ENCODE measurements at places on chromosomes 12 and 14.
A peak's percentile ranks its signal among the peaks of the same experiment; 100 is the strongest.

GRCh38 chr12:15322164-15323061, at the start of gene PTPRO:
PTPRO (plus strand) TSS chr12:15322508.
- DNase-seq: no peak

DNA sequence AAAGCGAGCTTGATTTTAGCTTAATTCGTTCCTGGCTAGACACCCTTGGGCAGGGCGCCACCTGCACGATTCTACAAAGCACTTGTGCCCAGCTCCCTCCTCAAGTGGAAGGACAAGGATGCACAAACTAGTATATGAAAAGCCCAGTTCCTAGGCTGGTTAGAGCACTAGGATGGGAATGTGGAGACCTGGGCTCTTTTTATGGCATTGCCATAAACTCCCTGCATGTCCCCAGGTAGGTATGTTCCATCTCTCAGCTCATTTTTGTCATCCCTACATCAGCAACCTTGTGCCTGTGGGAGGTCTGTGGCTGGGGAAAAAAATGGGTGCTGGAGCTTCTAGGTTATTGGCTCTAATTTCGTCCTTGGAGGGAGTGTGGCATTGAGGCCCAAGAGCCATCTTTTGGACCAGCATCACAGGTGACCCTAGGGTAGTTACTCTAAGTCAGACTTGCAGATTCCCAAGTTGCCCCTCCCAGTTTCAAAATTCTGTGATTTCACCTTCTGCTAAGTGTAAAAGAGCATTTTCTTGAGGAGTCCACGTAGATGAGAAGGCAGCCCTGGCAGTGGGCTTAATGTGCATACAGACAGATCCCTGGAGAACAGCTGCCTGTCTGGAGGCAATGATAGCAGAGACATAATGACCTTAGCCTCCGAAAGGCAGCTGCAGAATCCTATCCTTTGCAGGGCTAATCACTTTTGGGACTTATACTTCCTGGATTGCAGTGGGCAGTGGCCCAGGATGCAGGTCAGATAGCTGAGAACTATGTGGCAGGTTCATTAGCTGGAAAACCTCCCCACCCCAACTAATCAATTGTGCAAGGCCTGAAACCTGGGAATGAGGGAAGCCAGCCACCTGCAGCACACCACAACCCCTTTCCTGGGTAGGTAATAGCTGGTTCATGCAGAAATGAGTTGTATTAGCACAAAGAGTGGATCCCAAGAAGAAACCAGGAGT, 47.6 kb upstream of the BDKRB2 start:
- DNase-seq: no peak

DNA sequence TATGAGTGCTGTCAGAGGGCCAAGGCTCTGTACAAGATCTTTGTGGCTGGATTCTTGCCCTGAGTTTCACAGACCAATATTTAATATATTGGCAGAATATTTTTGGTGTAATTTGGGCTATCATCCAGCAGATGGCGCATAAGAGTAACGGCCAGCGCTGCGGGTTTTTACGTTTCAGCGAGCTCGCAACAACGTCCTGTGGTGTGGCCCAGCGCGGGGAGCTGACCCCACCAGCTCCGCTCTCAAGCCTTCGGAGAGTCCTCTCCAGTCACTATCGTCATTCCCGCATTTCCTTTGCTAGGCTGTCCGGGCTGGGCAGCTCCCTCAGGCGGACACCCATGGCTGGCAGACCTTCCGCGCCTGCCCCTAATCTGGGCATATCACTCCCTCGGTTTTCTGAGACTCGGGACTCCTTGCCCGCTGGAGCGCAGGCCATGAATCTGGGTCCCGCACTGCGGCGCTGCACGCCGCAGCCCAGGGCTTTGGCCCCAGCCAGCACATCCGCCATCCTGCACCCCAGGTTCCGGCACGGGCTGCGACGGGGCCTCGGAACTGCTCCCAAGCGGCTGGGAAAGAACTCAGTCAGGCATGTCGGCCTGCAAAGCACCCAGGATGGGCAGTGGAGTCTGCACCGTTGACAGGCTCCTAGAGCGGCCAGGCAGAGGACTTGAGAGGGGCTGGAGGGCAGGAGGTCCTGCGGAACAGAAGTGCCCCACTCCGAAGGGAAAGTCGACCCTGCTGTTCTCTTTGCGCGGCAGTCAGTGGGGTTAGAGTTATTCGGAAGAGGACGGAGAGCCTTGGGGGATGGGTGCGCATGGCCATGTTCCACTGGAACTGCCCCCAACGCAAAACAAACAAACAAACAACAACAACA, 18.4 kb downstream of the OLR1 start:
- peak; percentile 73 for DNase-seq

- no peak for DNase-seq
Observed at GRCh38 chr12:91332302-91332701, 149.7 kb upstream of the DCN start.

DNA sequence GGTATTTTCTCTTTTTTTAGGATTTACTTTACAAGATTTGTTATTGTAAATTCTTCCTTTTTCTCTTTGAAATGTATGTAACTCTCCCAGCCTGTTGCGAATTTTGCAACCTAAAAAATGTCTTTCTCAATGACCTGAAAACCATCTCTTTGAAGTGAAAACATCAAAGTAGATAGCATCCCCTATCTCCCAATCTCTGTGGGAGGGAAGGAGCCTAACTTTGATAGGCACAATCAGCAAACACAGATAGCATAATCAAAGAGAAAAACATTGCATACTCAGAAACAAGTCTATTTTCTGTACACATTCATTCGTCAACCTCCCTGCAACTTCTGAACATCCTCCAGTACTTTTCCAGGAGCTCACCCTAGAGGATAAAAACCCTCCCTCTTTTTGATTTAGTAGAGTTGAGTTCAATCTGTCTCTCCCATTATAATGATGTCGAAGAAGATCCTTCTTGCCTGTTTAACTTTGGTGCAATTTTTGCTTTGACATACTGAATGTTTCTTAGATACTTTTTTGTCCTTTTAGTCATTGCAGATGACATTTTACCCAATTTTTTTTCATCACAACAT, 849.2 kb upstream of the LRFN5 start:
- no peak for DNase-seq

- DNase-seq: no peak
Observed at GRCh38 chr12:122004633-122005071, 17.0 kb upstream of the BCL7A start.

DNA sequence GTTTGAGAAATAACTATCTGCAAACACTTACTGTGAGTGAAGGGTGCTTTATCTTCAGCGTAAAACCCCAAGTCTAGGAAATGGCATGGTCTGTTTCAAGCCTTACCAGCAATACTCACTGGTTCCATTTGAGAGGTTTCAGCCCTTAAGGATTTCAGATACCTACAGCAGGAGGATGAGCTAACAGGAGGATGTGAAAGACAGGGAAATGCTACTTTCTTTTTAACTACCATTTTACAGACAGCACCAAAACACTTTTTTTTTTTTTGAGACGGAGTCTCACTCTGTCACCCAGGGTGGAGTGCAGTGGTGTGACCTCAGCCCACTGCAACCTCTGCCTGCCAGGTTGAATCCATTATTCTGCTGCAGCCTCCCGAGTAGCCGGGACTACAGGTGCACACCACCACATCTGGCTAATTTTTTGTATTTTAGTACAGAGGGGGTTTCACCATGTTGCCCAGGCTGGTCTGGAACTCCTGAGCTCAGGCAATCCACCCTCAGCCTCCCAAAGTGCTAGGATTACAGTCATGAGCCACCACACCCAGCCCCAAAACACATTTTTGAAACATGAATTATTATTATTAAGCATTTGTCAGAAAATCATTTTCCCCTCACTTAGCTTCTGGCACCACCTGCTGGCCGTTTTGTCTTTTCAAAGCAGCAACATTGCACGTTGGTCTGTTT, 4.6 kb downstream of the MTRFR start:
- DNase-seq: peak; percentile 83

GRCh38 chr12:62731055-62731820, 203.7 kb downstream of the PPM1H start:
- DNase-seq: peak; percentile 37

GRCh38 chr12:20211981-20212421, 156.3 kb upstream of the PDE3A start:
- no peak for DNase-seq

DNA sequence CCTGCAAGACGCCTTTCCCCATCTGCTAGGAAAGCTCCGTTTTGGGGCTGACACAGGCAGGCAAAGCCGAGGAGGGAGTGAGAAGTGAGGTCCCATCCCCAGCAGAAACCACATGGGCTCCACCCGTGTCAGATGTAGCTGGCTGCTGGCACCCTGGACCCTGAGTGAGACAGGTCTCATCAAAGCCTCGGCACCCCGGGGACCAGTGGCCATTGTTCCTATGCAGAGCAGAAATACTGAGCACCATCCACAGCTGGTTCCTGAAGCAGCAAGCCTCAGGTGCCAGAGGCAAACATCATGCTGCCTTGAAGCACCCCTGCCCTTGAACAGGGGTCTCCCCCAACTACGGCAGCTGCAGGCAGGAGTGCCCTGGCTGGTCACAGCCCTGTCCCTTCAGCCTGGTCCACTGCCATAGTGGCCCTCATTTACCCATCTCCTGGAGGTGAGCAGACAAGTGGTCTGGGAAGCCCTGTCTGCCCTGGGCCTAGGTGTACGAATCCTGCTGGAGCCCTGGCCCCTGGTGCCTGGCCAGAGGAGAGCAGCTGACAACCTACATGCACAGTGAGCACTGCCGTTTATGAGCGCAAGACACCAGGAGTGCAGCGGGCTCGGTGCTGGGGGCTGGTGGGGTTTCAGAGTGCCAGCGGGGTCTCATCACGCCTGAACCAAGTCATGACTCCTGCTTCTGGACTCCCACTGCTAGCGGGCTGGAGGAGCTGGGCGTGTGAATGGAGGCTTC, 289.8 kb upstream of the RTL1 start:
- no peak for DNase-seq

- DNase-seq: no peak
Observed at GRCh38 chr12:107318806-107319532, 225.6 kb upstream of the CRY1 start.

GRCh38 chr14:24171422-24172260, at the start of gene REC8:
REC8 (plus strand) TSS chr14:24172080; CDS start chr14:24172553, 473 bp downstream.
- peak; percentile 97 for DNase-seq

- no peak for DNase-seq
Observed at GRCh38 chr14:88030079-88030478, 25.1 kb downstream of the GPR65 start.

DNA sequence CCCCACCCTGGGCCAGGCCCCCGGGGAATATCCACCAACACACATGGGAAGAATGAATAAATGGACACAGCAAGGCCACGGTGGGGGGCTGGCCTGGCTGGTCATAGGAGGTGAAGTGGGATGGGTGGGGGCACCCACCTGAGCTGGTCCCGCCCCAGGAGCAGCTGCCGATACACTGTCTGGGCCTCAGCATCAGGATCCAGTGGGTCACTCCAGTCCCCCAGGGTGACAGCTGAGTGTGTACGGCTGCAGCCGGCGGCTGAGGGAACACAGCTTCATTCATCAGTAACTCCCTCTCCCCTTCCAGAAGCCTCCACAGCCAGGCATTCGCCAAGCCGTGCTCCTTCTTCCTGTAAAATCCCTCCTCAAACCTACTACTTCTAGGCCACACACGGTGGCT, 33.8 kb downstream of the RASAL1 start:
- DNase-seq: no peak

DNA sequence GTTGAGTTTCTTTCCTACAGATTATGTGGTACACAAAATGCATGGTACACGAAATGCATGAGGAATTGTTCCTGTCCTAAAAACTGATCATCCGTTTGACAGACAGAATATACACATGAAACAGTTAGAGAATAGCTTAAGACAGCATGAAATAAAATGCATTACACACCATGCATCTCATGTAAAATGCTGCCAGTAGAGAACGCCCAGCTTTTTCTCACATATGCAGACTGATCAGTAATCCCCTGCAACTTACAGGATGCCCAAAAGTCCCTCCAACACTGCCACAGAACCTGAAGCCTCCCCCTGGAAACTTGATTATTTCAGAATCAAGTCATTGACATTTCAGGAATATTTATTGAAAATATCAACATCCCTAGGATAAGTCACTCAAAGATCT, 24.0 kb downstream of the IFNG start:
- DNase-seq: no peak

GRCh38 chr14:75700295-75700694, 39.2 kb downstream of the TTLL5 start:
- no peak for DNase-seq

DNA sequence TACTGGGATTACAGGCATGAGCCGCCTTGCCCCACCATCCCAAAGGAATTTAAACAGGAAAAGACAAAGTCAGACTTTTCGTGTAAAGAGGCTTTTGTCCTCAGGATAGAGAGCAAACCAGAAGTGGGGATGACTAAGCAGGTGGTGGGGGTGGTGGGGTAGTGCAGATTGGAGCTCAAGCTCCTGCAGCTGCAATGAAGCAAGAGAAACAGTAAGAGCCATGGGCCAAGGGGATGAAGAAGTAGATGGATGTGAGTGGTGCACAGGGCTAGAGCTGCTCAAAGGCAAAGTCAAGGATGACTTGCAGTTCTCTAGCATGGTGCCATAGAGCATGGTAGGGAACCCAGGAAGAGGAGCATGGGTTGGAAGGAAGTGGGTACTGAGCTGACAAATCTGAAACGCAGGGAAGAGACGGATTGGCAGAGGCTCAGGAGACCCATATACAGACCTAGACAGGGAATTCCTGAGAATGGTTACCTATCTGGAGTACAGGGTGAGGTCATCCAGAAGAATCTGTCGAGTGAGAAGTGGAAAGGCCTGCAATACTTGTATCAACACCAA, 11.4 kb upstream of the RNF34 start:
- no peak for DNase-seq

Measured in GM12865 (cell line).